Hepatic stellate cell (primary cell): ENCODE measurements at places on chromosomes 5 and 9.

- DNase-seq: no peak
Observed at GRCh38 chr5:175335691-175336090, 108.3 kb downstream of the DRD1 start.

DNA sequence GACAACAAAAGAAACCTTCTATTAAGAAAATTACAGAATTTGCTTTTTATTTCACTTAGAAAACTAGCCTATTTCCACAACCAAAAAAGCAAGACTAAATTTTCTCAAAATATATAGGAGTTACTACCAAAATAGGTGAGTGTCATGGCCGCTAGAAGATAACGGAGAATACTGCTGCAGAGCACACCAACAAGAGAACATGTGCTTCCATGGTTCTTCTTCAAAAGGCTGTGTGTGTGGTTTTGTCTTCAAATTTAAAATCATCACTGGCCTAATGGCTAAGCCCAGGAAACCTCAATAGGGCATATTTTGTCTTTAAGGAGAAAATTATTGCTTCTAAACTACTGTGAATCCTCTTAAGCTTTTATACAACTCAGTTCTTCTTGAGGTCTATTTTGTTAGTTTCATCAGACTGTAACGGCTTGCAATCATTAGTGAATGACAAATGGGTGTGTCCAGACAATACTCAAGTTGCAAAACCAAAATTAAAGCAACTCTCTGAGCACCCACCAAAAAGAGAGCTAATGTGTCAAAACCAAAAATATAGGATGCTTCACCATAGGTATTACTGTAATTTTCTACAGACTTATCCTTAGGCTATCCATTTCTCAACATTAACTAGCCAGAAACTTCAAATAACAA is 3.3 kb downstream of the SETX start:
- DNase-seq: no peak

DNA sequence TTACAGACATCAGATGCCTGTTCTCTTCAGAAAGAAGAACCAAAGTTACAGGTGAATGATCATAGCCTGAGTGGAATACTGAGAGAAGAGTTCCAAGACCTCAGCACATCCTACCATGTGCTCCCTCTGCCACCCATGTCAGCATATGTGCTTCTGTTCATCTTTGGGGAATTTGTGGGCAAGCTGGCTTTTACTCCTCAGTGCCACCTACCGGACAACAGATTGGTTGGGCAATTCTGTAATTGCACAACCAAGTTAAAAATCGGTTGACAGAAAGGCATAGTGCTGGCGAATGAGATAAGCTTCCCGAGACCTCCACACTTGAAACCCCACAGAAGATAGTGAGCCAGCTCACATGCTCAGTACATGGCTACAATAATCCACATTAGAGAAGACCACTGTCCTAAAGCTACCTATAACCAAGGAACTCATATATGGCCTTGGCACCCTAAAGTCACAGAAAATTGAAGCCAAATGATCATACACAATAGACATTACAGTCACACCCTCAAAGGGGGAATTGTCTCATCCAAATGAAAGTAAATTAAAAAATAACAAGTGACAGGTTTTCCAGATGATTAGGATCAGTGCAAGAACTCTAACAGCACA is 1238.0 kb upstream of the NUDT12 start:
- DNase-seq: no peak

DNA sequence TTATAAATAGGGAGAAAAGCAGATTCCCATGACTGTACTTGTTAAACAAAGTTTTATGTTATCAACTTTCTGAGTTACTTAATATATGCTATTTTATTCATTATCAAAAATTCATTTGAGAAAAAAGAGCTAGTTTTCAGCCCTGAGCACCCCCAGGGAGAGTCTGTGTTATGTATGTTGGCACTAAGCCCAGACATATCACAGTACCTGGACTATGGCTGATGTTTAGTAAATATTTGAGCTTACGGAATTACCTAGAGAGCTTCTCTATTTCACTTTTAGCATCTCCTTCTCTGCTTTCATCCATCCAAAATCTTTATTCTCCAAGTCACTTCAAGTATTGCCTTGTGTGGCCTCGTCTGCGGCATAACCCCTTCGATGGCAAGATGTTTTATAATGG is 225.9 kb upstream of the PCSK5 start:
- no peak for DNase-seq

GRCh38 chr5:150621301-150621700 is 19.2 kb upstream of the SYNPO start:
- DNase-seq: no peak

- DNase-seq: no peak
Observed at GRCh38 chr5:2430606-2431005, 320.9 kb downstream of the IRX2 start.

- DNase-seq: peak; percentile 38
Observed at GRCh38 chr5:136133222-136133921, 727 bp downstream of the SMAD5 start.

- no peak for DNase-seq
Observed at GRCh38 chr5:137385064-137385463, 114.1 kb downstream of the SPOCK1 start.

GRCh38 chr9:128214571-128215490 is 11.7 kb downstream of the DNM1 start:
- DNase-seq: no peak
